ENCODE measurements at places on chromosomes 5 and 9.

- DNase-seq: no peak
These were observed 49.9 kb downstream of the GDNF start for GRCh38 chr5:37789991-37790390.

GRCh38 chr9:105051897-105052296 is 123.9 kb upstream of the ABCA1 start:
- DNase-seq: no peak

DNA sequence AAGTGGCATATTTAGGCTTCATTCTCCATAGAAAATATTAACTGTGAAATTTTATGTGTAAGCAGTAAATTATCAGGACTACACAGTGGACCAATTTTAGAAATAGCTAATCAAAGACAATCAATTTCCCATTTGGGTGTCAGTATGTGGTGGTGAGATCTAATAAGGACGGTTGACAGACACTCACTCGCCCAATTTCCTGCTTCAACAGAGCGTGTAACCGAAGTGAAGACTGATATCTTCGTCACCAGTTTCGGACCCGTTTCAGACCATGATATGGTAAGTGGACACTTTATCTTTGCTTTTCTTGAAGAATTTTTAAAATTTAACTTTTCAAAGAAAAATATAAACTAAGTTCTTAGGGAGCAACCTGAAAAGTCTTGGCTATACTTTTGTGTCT is 17.6 kb downstream of the GABRA1 start:
- no peak for DNase-seq

DNA sequence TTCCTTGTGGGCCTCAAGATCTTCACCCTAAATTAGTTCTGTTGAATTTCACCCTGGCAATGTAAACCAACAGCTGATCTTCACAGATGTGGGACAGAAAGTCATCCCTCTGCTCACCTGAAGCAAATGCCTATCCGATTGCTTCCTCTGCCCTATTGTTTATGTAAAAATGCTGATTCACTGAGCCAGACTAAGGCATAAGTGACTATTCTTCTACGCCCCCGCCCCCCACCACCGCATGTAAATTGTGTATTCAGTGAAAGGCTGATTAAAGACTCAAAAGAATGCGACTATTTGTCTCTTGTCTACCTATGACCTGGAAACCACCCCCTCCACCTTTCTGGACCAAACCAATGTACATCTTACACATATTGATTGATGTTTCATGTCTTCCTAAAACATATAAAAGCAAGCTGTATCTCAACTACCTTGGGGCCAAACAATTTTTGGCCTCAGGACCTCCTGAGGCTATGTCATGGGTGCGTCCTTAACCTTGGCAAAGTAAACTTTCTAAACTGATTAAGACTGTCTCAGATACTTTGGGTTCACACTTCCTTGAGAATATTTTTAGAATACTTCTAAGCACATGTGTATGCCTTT is 129.7 kb upstream of the BOD1 start:
- DNase-seq: no peak

GRCh38 chr9:72789885-72790284 is 163.0 kb downstream of the ALDH1A1 start:
- no peak for DNase-seq

GRCh38 chr9:116800885-116801284 is 113.8 kb downstream of the TRIM32 start:
- no peak for DNase-seq

DNA sequence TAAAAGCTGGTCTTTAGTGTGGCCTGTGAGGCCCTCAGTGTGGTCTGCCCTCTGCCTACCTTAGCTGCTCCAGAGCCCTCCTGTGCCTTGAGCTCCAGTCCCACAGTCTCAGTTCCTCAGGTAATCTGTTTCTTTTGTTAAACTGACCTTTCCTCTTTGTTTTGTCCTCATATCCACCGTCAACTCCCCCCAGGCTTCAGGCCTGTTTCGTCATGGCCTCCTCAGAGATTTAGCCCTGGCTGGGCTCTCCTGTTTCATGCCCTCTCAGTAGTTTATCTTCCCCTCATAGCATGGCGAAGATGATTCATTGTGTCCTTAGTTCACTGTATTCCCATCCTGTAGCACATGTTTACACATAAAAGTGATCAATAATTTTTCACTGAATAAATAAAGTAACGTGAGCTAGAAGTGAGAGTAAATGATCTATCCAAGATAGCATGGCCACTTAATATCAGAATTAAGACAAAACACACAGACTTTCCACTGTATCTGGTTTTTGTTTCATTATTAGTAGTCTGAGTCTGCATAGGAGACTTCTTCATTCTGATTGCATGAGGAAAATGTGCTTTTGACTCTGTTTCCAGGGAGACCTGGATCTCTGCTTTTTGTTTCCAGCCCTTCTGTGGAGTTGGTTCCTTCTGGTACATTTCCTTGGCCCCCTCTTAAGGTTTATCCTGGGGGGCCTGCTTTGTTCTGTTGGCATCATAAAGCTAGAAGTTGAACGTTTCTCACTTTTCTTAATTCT is 70.5 kb downstream of the SNX24 start:
- DNase-seq: no peak

GRCh38 chr5:79971156-79971555 is 19.9 kb downstream of the MTX3 start:
- no peak for DNase-seq

GRCh38 chr9:97847474-97848214 is 5.4 kb upstream of the FOXE1 start:
- no peak for DNase-seq

GRCh38 chr5:143016777-143017516 is 246.8 kb downstream of the ARHGAP26 start:
- DNase-seq: peak; percentile 63

DNA sequence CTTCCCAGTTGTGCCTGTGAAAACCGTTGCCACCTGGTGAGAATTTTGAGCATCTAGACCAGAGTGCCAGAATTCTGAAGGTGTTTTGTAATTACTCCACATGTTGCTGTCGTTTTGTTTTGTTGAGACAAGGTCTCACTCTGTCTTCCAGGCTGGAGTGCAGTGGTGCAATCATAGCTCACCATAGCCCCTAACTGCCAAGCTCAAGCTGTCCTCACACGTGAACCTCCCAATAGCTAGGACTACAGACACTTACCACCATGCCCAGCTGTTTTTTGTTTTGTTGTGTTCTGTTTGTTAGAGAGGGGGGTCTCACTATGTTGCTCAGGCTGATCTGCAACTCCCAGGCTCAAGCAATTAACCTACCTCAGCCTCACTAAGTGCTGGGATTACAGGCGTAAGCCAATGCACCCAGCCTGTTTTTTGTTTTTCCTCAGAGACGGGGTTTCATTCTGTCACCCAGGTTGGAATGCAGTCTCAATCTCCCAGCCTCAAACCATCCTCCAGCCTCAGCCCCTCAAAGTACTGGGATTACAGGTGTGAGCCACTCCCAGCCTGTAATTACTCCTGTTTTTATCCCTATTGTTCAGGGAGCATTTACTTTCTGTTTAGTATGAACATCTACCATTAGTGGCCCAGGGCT is 121.1 kb upstream of the DMRT1 start:
- DNase-seq: no peak

DNA sequence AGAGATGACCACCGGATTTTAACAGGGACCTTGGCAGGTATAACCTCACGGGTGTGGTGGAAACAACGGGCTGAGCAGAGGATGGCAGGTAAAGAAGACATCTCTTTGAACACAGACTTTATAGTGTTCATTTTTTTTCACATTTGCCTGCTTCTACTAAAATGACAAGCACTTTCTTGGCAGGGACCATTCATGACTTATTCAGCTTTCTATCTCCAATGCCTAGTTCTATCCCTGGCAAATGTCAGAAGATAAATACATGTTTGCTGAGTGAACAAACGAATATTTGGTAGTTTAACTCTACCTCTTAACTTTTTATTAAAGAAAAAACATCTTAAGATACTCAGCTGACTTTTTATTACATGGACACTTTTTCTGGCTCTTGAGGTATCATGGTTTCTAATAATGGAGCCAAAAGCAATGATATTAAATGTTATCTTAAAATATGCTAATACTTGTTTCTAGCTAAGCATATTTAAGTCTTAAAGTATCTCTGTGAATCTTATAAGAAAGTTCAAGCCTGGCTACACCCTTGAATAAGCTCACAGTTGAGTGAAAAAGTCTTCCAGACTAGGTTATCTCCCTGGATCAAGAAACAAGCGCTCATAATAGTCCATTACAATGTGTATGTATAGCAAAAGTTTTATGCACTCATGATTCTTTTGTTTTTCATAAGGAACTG is 8.5 kb downstream of the ELL2 start:
- DNase-seq: no peak

- no peak for DNase-seq
These were observed 133.3 kb downstream of the ARL15 start for GRCh38 chr5:54177058-54177457.

DNA sequence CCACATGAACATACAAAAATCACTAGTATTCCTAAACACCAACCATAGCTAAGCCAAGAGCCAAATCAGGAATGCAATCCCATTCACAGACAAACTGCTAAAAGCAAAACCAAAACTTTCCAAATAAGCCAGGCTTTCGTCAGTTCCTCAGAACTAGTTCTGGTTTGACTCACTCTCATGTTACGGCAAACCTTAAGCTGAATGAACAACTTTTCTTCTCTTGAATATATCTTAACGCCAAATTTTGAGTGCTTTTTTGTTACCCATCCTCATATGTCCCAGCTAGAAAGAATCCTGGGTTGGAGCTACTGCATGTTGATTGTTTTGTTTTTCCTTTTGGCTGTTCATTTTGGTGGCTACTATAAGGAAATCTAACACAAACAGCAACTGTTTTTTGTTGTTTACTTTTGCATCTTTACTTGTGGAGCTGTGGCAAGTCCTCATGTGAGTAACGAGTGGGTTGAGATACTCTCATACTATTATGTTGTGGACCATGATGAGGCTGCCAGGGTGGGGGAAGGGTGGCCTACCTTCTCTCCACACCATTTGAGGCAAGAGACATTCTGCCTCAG is at the start of gene PDCD1LG2:
PDCD1LG2 (plus strand) TSS at position 172 of the 572 bp plus-strand sequence. CDS start 12,016 bp downstream, outside the sequence.
- no peak for DNase-seq

DNA sequence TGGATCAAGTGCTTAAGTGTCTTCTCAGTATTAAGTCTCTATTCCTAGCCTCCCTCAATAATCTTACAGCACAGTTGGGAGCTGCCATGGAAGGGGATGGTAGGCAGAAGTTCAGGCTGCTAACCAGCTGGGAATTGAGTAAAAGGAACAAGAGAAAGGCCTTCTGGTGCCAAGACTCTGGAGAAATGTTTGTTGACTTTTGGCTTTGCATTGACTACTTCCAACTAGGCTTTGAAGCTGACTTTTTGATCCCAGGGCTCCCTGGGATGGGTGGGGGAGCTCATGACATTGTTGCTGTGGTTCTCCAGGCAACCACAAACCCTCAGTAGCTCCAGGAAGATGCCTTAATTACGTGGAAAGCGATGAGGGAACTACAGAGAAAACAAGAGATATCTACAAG is 85.2 kb upstream of the HTR4 start:
- no peak for DNase-seq

DNA sequence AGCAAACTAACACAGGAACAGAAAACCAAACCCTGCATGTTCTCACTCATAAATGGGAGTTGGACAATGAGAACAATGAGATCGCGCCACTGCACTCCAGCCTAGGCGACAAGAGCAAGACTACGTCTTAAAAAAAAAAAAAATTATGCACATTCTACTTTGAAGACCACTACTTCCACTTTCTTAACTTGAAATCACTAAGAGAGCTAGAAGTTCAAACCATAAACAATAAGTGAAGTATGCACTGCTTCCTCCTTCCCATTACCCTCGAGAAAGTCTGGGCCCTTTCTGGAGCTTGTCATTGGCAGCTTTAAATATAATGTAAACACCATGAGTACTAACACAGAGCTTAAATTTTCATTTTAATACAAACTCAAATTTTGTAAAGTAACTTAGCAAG is 94.9 kb downstream of the TLE1 start:
- no peak for DNase-seq

GRCh38 chr5:93598091-93599000 is 15.3 kb downstream of the NR2F1 start:
- no peak for DNase-seq

DNA sequence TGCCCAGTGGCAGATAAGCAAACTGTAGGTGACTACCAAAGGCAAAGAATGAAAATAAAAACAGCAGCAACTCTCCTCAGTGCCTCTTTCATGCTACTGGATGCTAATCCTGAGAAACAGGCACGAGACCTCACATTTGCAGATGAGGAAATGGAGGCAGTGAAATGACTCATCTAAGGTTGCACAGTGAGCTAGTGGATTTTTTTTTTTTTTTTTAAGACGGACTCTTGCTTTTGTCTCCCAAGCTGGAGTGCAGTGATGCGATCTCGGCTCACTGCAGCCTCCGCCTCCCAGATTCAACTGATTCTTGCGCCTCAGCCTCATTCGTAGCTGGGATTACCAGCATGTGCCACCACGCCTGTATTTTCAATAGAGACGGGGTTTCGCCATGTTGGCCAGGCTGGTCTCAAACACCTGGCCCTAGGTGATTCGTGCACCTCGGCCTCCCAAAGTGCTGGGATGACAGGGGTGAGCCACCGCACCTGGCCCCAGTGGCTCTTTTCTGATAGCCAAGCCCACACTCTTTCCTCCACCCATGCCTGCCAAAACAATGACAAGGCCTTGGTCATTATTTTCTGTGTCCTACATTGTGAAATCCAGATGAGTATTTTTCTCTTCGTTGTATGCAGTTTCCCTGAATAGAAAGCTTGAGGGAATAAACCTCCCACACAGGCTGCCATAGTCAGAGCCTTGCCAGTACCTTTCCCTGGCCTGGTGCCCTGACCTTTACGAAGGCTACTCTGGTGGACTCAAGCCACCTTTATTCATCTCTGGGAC is 19.2 kb downstream of the DOCK2 start:
- no peak for DNase-seq

DNA sequence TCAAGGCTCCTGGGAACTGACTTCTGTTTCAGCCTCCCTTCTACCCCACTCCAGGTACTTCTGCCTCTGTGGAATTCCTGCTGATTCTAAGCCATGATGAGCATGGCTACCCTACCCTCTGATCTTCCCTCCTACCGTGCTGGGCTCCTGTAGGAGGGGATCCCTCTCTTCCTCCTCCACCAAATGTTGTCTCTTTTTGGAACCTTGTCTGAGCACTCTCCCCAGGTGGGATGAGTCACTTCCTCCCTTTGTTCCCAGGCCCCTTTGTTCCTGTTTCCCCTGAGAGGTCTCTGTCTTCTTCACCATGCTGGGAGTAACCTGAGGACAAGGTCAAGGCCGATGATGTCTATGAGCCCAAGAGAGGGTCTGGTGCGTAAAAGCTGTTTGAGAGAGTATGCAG is 213.2 kb downstream of the GABBR2 start:
- no peak for DNase-seq

- DNase-seq: no peak
These were observed 8.3 kb upstream of the TEX48 start for GRCh38 chr9:114690308-114690707.

GRCh38 chr5:26343801-26344325 is 694.5 kb downstream of the CDH9 start:
- no peak for DNase-seq

DNA sequence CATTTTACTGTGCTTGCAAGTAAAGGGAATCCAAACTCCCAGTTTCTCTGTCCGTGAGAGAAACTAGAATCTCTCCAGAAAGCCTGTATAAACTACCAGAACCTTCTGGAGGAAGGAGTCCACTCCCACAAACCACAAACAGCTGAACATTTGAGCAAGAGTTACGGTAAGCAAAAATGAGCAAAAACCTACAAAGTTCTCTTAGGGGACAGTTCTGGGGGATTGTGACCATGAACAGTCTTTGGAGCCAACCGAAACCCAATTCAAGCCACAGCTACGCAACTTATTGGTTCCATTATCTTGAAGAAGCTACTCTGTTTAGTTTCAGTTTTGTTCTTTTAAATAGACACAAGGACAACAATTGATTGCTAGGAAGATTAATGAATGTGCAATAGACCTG is 330.6 kb downstream of the ASTN2 start:
- no peak for DNase-seq

- no peak for DNase-seq
These were observed 222.3 kb downstream of the ARL15 start for GRCh38 chr5:54088081-54088480.

All from SW 1271 (cell line).